ENCODE measurements at places on chromosomes 1 and 21.

DNA sequence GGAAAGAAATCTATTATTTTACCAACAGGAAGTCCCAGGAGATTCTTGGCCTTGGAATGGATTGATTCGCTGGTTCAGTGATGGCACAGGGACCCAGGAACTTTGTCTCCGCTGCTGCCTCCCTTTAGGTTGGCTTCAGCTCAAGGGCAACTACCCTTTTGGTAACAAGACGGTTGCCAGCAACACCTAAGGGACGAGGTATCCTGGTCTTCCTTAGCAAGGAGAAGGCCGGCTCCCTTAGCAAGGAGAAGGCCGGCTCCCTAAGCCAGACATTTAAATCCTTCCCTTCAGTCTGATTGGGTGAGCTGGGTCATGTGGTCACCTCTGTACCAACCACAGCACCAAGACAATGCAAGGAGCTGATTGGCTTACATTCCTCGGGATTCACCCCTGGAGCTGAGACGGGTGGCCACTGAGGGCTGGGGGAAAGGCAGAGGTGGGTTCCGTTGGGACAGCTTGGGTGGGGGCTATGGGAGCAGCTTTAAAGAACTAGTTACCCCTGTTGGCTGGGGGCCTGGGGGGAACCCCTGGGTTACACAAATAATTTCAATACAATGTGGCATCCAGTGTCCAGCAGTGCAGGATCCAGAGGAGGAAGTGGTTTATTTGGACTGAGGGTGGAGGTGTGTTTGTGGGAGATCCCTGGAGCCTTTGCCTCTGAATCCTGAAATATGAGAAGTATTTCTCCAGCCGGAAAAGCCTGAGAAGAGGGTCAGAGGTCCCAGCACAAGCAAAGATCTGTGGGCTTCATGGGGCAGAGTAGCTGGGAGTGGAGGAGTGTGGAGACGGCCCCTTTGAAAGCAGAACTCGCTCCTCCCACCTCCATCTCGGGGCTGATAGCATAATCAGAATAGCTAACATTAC lies 20.7 kb upstream of the CLIC4 start:
- DNase-seq: no peak

DNA sequence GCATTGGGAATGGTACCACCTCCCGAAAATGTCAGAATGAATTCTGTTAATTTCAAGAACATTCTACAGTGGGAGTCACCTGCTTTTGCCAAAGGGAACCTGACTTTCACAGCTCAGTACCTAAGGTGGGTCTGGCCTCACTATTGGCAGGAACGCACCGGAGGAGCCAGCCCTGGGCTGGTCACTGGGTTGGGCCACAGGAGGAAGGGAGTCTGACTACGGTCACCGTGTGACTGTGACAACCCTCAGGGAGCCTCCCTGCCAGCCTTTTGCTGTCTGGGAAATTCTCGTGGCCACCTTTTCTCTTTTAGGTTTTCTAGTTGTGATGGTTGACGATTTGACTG lies 2.2 kb downstream of the IL10RB start:
- no peak for DNase-seq

GRCh38 chr1:227745568-227746265 lies 10.5 kb downstream of the SNAP47 start:
- peak; percentile 74 for DNase-seq

GRCh38 chr1:119371815-119372214 lies 3.2 kb downstream of the HAO2 start:
- no peak for DNase-seq

- DNase-seq: no peak
These were observed 1.6 kb downstream of the SH3D21 start for GRCh38 chr1:36307601-36308330.

- DNase-seq: no peak
These were observed 102.7 kb downstream of the RASAL2 start for GRCh38 chr1:178196631-178197030.

DNA sequence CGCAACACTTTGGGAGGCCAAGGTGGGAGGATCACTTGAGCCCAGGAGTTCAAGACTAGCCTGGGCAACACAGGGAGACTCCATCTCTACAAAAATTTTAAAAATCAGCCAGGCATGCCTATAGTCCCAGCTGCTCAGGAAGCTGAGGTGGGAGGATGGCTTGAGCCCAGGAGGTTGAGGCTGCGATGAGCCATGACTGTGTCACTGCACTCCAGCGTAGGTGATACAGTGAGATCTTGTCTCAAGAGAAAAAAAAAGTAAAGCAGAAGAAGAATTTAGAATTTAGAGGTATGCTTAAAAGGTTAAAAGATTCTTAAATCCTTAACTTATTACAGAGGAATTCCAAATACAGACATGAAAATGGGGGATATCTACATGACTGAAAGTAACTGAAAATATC lies 79.5 kb downstream of the SMYD3 start:
- no peak for DNase-seq

GRCh38 chr21:34635307-34635706 lies 20.4 kb upstream of the RCAN1 start:
- DNase-seq: no peak

DNA sequence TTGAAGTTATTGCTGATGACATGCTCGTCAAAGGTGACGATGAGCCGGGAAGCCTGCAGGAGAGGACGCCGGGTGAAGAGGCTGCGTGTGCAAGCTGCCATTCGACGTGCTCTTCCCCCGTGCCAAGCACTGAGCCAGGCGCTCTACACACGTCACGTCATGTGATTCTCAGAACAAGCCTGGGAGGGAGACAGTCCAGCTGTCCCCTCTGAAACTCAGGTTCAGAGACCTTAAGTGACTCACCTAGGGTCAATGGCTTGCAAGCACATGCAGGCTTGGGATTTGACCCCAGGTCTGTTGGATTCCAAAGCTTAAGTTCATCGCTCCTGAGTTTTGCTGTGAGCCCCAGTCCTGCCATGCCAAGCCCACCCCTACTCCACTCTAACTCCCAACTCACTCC lies 57.1 kb downstream of the RAP1GAP start:
- no peak for DNase-seq

DNA sequence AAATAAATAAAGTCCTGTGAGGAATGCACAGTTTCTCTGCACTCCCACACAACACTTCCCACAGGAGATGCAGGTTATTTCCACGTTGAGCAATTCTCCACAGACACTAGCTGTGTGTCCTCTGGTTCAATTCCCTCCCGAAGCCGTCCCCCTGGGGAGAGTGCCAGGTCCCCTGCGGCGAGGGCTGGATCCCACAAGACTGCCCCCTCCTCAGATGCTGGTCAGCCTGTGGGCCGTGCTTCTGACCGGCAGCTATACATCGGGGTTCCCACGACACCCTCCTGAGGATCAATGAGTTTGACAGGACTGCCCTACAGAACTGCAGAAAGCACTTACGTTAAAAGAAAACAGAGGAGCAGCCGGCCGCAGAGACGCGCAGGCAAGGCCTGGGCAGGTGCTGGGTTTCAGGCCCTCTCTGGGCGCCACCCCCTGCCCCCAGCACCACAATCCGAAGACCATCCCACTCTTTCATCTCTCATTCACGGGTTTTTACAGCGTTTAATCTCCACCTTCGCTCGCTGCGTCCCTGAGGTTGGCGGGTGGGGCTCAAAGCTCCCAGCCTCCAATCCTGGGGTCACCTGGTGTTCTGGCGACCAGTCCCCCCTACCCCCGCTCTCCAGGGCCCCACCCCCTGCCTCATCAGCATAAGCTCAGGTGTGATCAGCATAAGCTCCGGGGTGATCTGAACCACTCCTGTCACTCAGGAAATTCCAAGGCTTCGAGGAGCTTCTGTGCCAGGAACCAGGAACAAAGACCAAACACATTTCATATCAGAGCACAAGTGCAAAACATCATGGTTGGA lies 9.3 kb downstream of the SLC35E2B start:
- no peak for DNase-seq

- no peak for DNase-seq
These were observed 80.6 kb downstream of the TNFSF18 start for GRCh38 chr1:172970186-172970585.

- peak; percentile 32 for DNase-seq
These were observed 36.1 kb upstream of the KHDRBS1 start for GRCh38 chr1:31977385-31978131.

DNA sequence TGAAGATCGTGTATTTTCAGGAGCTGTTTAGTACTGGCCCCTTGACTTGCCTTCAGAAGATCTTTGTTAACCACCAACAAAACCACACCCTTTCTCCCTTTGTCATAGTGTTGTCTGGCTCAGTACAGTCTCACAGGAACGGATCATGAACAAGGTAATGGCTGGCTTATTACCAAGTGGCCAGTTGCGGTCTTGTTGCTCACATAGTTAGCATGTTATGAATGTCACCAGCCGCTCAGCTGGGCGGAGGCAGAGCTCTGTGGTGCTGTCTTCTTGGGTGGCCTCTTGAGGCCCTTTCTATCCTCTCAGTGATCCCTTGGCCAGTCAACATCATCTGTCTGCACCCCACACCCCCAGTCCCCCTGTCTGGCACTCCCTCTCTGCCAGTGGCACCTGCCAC lies 21.4 kb downstream of the CNIH3 start:
- DNase-seq: no peak

GRCh38 chr1:192732787-192733186 lies 76.1 kb upstream of the RGS2 start:
- DNase-seq: no peak

DNA sequence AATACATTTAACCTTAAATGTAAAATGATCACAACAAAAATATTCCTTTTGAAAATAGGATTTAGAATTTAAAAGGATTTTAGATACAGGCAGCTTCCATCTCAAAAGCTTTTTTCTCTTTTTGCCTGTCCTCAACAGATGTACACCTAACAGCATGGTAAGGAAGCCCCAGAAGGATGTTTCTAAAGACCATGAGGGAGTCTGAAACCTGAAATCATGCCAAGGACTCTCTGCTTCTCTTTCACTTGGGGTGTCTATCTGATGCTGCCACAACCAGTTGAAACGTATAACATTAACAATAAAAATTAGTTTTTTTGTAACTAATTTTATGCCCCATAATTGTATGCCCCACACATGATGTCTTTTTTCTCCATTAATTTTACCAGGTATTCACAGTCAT lies 5.4 kb upstream of the ZNF281 start:
- no peak for DNase-seq

All from NCI-H524 (cell line).